ENCODE measurements at places on chromosomes 4 and X. TPM values are rescaled to one million over a fixed set of nuclear protein-coding genes. Genes with fewer than 3 reads are reported as not detected.

EPHA5 gene
- not detected for total RNA-seq

GRCh38 chr4:68375667-68376559 lies 26.0 kb upstream of the YTHDC1 start:
- peak; percentile 16 for DNase-seq

DNA sequence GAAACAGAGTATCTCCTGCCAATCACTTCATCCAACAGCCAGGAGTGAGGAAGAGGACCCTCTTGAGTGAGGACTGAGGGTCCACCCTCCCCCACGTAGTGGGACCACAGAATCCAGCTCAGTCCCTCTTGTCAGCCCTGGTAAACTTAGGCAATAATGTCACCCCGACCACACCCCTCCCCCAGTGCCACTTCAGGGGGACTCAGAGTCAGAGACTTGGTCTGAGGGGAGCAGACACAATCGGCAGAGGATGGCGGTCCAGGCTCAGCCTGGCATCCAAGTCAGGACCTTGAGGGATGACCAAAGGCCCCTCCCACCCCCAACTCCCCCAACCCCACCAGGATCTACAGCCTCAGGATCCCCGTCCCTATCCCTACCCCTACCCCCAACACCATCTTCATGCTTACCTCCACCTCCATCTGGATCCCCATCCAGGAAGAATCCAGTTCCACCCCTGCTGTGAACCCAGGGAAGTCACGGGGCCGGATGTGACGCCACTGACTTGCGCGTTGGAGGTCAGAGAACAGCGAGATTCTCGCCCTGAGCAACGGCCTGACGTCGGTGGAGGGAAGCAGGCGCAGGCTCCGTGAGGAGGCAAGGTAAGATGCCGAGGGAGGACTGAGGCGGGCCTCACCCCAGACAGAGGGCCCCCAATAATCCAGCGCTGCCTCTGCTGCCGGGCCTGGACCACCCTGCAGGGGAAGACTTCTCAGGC lies at the start of the genes CSAG1 and MAGEA12:
Gene CSAG1 (minus strand): TSS at position 461 of the 715 bp plus-strand sequence. CDS start 1,261 bp downstream, outside the sequence.
Gene MAGEA12 (plus strand): TSS at position 497 of the 715 bp plus-strand sequence. CDS start 2,405 bp downstream, outside the sequence.
- DNase-seq: no peak

- no peak for DNase-seq
These were observed 108.8 kb downstream of the MAGEC2 start for GRCh38 chrX:142096253-142096652.

SYP gene
- 0.53 TPM for total RNA-seq

GRCh38 chr4:147250062-147250461 lies 230.8 kb upstream of the EDNRA start:
- no peak for DNase-seq

DNA sequence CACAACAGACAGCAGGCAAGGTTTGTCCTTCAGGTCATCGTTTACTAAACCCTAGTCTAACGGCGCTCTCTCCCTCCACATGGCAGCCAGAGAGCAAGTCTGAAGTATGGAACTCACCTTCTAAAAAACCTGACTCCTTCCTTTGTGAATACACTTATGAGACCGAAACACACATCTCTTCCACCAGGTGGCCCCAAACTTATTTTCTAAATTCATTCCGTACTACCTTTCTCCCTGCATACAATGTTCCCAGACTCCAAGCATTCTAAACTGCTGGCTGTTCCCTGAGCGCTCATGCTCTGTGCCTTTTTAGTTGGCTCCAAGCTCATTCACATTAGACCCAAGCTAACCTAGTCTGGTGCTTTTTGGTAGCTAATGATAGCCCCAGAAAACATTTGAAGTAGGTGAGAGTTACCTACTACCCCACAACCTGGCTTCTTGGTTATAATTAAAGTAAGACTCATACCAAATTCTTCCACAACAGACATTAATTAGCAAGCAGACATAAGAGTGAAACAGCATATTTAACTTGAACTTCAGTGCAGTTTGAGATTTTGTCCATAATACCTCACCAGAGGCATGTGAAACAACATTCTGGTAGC lies 67.6 kb upstream of the DCLK2 start:
- DNase-seq: no peak

- DNase-seq: no peak
These were observed 43.4 kb downstream of the HTRA3 start for GRCh38 chr4:8312976-8313375.

- no peak for DNase-seq
These were observed at the start of gene FRMD7 for GRCh38 chrX:132127743-132128142. Gene FRMD7, minus strand, starts transcription at chrX:132128020. Its CDS starts 176 bp downstream, at chrX:132127844.

STAG2 gene
- total RNA-seq: 94.1 TPM

- DNase-seq: no peak
These were observed 45.6 kb downstream of the GABRA3 start for GRCh38 chrX:152405561-152405960.

- no peak for DNase-seq
These were observed 31.0 kb downstream of the DCTD start for GRCh38 chr4:182886205-182886604.

DNA sequence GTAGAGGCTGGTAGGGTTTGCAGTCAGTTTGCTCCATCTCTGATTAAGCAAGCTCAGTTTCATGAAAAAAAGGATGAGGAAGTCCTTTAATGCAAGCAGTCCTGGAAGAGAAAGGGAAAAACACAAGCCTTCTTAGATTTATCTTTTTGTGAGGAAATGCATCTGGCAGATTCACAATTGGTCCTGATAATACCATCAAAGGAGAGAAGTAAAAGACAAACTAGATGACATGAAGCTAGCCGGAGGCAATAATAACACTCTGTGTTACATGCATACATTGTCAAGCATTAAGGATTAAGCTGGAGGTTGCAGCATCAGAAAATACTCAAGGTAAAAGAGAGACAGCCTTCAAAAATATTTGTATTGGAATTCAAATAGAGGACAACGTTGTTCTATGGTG lies 356.0 kb upstream of the TEX13C start:
- DNase-seq: no peak

DNA sequence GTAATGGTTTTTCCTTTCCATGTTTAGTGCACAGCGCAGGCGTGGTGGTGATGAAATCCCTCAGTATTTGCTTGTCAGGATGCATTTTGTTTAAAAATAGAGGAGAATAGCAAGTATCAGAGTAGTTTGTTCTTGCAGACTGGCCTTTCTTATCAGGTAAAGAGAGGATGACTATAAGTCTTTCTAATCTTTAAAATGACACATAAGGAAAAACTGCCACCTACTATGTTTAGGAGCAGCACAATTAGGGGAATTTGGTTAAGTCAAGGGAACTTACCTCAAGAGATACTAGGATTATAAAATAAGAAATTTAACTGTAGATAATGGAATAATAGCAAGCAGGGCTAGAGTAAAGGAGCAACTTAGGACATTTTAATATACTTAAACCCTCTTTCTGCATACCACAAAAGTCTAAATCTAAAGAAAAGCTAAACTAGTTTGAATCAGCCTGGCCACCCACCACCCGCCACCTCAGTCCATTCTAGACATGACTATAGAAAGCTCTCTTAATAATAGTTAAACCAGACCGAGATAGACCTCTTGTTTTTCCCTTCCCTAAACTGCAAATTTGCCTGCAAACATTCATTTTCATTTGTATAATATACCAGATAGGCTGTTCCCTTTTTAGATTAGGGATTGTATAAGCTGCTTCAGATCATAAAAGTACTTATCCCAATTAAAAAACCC lies 62.0 kb downstream of the APOOL start:
- DNase-seq: no peak

FAM184B gene
- not detected for total RNA-seq

DNA sequence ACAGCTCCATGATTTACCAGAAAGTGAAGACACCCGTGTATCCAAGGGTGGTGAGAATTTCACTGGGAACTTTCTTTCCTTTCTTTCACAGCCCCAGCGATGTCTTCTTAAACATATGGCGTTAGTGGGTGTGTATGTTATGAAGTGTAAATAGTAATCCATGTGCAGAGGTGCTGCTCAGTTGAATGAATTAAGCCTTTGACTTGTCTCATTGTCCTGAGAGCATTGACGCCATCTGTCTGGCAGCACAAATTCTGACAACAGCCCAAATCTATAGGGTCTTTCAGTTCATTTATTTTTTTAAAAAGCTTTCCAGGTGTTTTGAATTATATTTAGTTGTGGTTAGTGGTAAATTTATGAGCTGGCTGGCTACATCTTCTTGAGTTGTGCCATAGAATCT lies 69.4 kb downstream of the CLCN5 start:
- no peak for DNase-seq

- DNase-seq: no peak
These were observed 111.3 kb upstream of the PAQR3 start for GRCh38 chr4:79050541-79050880.

GRCh38 chr4:38082424-38083385 lies 122.5 kb downstream of the PTTG2 start:
- no peak for DNase-seq

Data from T-cell (primary cell).